ENCODE measurements at places on chromosomes 1 and 21.

- DNase-seq, result peak; percentile 95
Observed at GRCh38 chr1:210250998-210251679, 18.5 kb downstream of the SERTAD4 start.

- no peak for DNase-seq
Observed at GRCh38 chr1:231186356-231187115, 24.7 kb downstream of the TRIM67 start.

- DNase-seq, result no peak
Observed at GRCh38 chr21:36945496-36946138, 20.9 kb downstream of the HLCS start.

DNA sequence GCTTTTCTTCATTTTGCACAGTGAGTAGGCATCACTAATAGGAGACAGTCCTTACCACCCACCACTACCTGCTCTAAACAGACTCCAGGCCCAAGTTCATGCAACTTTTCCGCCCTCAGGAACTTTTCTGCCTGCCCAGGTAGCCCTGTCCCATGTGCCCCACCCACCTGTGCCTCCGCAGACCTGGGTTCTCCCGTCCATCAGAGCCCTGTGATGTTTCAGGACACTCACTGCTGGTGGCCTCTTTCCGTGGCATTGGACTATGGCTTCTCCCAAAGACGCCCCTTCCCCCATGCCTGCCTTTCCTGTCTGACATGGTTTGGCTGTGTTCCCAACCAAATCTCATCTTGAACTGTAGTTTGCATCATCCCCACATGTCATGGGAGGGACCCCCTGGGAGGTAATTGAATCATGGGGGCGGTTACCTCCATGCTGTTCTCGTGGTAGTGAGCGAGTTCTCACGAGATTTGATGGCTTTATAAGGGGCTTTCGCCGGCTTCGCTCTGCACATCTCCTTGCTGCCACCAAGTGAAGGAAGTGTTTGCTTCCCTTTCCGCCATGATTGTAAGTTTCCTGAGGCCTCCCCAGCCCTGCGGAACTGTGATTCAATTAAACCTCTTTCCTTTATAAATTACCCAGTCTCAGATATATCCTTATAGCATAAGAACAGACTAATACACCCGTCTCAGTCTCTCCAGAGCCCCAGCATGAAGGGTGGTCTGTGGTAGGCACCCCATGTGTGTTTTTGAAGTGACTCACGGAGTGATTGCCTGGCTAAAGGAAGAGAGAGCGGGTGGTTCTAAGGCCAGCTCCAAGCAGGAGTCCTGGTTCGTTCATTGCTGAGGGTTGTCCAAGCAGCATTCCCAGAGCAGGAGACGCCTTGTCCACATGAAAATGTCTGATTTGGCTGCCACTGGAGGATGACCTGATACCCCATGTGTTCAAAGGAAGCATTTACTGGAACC is 86.0 kb upstream of the ZBTB40 start:
- no peak for DNase-seq

DNA sequence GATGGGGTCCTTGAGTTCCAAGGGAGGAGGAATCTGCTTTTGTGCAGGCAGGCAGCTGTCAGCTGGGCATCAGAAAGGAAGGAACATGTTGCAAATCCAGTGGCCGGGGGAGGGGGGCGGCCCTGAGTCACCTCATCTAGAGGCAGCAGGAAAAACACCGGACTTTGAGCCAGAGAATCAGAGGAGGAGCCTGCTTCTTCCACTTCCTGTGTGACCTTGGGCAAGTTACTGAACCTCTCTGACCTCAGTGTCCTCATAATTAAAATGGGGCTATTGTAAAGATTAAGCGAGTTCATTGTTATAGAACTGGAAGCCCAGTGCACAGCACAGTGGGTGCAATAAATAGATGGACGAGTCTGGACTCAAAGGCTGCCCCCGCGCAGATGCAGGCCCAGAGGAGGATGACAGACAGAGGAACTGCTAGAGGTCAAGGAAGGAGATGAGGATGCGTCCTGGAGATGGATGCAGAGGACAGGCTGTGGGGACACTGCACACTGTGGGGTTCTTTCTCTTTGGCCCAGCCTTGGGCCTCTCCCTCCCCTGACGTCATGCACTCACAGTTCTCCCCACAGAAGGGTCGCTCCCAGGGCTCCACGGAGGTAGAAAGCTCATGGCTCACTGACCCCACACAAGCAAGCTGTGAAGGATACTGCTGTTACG is 714.3 kb downstream of the MATN1 start:
- DNase-seq, result no peak

GRCh38 chr1:35726450-35727433 is 8.1 kb upstream of the C1orf216 start:
- peak; percentile 76 for DNase-seq

- no peak for DNase-seq
Observed at GRCh38 chr1:222918801-222919477, 104.1 kb downstream of the DISP1 start.

- DNase-seq, result peak; percentile 56
Observed at GRCh38 chr1:153429266-153430165, 13.2 kb downstream of the S100A7A start.

GRCh38 chr1:235019471-235019870 is 109.2 kb downstream of the TOMM20 start:
- DNase-seq, result no peak

DNA sequence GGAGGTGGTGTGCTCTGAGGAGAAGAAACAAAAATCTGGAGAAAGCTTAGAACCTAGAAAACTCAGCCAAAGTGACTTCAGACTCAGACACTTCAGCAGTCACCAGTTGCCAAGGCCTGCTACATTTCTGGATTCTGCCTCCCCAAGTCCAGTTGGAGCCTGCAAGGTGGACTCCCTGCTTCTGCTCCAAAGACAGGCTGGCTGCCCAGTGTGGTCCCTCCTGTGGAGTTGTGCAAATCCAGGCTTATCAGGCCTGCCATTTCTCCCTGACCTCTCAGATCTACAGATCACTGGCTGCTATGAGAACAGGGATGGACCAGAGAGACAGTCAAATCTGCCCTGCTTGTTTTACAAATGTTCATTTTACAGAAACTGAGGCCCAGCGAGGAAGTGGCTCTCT is 9.9 kb downstream of the CACHD1 start:
- DNase-seq, result no peak

DNA sequence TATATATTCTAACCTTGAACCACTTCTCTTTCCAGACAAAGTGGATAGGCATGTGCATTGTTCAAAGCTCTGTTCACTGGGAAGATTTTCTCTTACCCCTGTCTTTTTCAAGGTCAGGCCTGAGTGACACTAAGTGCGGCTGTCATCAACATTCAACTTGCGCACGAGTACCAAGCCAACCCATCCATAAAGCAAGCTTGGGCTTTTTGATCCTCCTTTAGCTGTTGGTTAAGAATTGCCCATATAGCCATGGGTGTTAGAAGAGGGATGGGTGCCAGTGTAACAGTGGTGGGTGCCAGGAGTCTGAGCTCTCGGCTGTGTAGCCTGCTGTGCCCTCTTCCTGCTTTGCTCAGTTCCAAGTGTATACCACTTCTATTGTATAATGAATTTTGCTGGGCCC is 136.1 kb downstream of the GLUL start:
- no peak for DNase-seq

GRCh38 chr1:14479865-14480264 is 118.6 kb upstream of the KAZN start:
- DNase-seq, result no peak

DNA sequence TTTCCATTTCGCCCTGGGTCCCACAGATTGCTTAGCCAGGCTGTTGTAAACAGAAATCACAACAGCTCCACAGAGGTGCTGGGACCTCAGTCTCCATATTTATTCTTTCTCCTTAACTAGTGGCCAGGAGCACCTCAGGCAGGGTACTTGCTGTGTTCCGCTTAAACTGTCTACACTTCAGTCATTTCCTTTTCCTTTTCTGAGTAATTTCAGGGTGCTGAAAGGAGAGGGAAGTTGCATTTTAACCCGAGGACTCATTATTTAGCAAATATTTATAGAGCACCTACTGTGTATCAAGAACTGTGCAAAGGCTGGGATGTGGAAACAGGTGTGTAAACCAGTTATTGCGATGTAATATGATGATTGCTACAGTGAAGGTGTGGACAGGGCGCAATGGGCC is 41.9 kb downstream of the ACP6 start:
- DNase-seq, result no peak

DNA sequence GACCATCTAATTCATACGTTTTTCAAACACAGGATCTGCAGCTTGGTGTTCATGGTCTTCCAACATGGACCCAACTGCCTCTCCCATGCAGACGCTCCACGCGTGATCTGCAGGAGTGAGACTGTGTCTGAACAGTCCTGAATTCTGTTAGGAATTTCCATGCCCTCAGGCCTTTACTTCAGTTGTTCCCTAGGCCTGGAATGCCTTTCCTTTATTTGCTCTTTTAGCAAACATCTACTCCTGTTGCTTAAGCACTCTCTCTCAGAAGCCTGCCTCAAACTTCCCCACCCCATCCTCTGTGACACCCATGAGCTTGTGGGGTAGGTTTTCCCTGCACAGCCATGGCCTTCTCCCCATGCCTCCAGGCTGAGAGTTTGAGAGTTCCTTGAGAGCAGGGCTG is 73.7 kb downstream of the DMRTB1 start:
- no peak for DNase-seq

DNA sequence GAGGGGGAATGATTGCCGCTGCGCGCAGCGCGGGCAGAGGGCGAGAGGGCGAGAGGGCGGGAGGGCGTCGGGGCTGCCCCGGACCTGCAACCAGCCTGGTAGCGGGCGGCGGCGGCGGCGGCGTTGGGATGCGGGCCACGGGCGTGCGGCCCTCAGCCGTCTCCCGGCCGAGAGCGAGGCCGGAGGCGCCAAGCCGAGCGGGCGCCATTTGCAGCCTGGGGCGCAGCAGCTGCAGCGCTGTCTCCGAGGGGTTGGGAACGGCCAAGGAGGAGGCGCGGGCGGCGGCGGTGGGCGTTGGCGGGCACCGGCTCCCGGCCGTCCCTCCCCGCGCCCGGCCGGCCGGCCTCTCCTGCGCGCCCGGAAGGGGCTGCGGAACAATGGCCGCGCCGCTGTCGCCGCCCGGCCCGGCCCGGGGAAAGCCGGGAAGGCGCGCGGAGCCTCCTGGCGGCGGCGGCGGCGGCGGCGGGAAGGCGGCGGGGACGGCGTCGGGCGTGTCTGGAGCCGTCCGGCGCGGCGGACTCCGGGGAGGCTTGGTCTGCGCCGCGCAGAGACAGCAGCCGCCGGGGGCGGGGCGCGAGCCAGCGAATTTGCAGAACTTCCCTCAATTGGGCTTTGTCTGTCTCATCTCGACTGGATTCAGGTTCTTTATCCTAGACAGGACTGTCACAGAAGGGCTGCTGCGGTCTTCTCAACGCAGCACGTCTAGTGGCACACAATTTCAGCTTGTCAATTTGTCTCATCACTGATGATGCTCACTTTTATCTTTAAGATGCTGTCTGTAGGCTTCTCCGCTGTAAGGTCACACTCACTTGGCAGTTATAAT is 35.7 kb downstream of the ZBTB8B start:
- peak; percentile 76 for DNase-seq

GRCh38 chr1:54980046-54980527 is 341 bp upstream of the TMEM61 start:
- no peak for DNase-seq

DNA sequence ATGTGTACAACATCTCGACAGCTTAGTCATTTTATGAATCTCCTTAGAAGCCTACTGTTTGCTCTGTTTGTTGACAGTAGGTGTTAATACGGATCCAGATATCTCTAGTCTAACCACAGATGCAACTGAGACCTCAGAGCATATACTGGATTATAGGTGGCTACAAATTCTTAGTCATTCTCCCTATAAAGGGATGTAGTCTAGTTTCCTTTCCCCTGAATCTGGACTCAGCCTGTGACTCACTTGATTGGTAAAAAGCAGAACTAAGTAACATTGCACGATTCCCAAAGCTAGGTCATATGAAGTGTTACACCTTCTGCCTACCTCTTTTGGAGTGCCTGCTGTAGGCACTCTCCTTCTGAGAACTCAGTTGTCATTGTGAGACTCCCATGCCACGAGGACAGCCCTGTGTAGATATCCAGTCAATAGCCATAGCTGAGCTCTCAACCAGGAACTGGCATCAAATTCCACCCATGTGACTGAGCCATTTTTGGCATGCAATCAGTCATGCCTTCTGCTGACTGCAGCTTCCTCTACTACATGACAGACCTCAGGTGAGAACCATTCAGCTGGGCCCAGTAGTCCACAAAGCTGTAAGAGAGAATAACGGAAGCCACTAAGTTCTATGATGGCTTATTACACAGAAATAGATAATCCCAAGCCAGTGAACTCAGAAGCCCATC is 135.9 kb upstream of the CHRM3 start:
- DNase-seq, result no peak

DNA sequence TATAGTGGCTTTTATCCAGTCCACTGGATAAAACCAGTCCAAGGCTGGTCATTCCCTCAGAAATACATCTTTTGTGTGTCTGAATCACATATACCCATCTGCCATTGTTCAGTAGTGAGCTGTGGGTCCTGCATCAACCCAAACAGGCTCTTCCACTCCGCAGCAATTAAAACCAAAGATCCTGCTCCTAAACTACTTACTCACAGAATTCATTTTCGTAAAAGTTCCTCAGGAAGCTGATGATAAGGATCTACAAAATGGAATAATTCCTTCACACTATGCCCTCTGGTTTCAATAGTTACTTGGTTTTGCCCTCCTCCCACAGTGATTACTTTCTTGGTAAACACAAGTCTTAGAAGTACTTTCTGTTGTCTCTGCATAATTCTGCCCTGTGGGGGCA is 5.1 kb upstream of the MFSD2A start:
- no peak for DNase-seq

GRCh38 chr1:203086992-203087763 is 1.4 kb upstream of the MYOG start:
- peak; percentile 7 for DNase-seq

DNA sequence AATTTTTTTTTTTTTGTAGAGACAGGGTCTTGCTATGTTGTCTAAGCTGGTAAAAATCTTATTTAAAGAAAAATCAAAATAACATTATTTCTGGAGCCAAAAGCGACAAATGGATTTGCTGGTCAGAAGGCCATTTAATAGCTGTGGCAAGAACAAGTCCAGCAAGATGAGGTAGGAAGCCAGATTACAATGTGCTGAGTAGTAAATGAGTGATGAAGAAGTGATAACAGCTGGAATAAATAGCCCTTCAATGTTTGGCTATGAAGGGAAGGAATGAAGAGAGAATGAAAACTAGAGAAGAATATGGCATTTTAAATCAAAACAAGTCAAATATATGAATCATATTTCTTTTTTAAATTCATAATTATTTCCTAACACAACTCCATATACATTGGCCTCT is 34.5 kb downstream of the SYDE2 start:
- DNase-seq, result no peak

- DNase-seq, result peak; percentile 78
Observed at GRCh38 chr1:39886757-39887231, 3.5 kb upstream of the TRIT1 start.

GRCh38 chr1:152034324-152034653 is 2.5 kb downstream of the S100A11 start:
- no peak for DNase-seq

DNA sequence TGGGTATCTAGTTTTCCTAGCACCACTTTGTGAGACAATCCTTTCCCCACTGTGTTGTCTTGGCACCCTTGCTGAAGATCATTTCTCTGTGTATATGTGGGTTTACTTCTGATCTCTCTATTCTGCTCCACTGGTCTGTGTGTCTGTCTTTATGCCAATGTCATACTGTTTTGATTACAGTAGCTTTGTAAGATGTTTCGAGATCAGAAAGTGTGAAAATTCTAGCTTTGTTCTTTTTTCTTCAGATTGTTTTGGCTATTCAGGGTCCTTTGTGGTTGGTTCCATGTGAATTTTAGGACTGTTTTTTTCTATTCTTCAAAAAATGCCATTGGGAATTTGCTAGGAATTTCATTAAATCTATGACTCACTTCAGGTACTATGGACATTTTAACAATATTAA is 116.2 kb downstream of the KIF26B start:
- no peak for DNase-seq

Data from NCI-H1417 (cell line).